Kidney tubule cell (primary cell): ENCODE measurements at places on chromosomes 3 and 15.
A peak's percentile ranks its signal among the peaks of the same experiment; 100 is the strongest.

DNA sequence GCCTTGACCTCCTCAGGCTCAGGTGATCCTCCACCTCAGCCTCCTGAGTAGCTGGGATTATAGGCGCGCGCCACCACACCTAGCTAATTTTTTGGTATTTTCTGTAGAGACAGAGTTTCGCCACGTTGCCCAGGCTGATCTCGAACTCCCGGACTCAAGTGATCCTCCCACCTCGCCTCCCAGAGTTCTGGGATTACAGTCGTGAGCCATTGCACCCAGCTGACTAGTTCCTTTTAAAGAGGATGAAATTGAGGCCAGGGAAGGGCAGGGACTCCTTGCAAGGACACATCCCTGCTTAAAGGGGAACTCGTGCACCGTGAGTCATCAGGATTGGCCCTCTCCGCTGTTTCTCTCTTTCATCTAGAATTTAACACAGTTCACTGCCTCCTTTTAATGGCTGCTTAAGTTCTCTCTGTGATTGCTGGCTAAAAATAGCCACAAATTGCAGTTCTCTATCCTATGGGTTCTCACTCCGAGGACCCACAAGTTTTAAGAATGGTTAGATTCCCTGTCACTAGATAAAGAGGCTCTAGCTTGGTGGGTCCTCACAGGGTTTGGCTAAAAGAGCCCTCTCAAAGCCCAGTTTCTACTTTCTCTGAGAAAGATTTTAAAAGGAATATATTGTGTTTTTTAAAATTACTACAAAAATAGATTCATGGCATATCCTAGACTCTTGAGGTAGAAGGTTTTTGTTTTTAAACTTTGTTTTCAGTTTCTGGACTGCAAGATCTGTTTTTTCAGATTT lies 1.4 kb downstream of the CRTAP start:
- DNase-seq: peak; percentile 94

DNA sequence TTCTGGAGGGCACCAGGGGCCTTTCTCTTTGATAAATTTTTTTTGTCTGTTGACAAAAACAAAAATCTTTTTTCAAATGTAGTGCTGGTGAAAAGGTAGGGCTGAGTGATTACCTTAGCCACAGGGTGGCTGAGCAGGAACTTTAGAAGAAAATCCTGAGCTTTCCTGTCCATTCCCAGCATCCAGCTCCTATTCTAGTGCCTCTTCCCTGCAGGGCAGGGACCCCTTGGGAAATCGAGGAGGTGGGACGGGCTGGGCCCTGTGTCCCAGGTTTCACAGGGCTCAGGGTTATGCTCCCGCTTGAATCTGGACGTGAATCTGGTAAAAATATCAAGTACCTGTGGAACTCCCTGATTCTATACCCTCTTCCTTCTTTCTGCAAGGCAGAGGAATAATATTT lies 31.7 kb downstream of the EDEM1 start:
- DNase-seq: no peak

- no peak for DNase-seq
These were observed 145.8 kb upstream of the NECTIN3 start for GRCh38 chr3:110925798-110926197.

- peak; percentile 94 for DNase-seq
These were observed at the start of gene ANKRD28 for GRCh38 chr3:15797642-15798303. ANKRD28 (minus strand) TSS chr3:15797979; CDS start chr3:15796521, 1,458 bp downstream.

GRCh38 chr3:65995515-65995914 lies 43.2 kb downstream of the MAGI1 start:
- no peak for DNase-seq

- peak; percentile 47 for DNase-seq
These were observed 975.5 kb upstream of the CFAP20DC start for GRCh38 chr3:60025096-60026050.

DNA sequence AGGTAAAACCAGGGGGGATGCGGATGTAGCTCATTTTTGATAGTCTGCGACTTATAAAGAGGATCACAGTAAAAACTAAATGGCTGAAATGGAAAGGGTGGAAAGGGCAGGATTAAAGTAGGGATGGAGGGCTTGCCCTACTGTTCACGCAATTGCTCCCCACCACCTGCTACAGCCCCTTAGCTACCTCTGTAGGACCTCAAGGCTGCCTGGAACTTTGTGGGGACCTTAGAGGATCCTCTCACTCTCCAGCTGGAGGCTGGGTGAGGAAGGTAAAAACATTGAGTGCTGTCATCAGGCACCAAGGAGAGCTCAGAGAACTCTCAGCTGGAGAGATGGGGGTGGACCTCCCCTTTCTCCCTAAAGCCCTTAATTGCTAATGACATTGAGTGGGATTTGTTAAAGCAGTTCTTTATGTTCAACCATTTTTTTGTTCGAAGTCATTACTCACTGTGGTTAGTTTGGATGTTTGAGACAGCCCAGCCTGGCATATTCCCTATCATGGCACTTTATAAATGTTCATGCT lies 213.0 kb downstream of the CLSTN2 start:
- DNase-seq: no peak

- DNase-seq: peak; percentile 42
These were observed 77.2 kb downstream of the CD200R1L start for GRCh38 chr3:112769286-112769978.

DNA sequence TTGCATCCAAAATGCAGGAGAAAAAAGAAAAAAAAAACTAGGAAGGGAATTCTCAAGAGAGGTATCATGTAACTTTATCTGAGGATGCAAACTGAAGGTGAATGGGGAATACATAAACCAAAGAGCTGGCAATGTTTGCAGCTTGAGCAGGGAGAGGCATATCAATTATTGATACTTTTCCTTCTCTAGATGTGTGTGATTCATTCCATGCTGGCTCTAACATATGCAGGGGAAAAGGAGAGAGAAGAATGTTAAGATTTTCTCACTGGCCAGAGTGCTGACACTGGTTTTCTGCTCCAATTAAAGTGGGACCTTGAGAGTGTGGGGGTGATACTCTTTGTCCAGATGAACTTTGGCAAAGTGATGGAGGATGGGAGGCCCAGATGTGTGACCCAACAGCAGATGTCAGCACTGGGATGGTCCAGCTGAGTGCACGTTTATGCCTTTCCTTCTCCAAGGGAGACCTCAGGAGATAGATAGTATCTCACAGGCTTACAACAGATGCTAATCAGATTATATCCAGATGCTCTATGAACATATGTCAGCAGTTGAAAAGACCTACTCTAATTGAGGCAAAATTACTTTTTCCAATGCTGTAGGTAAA lies 50.0 kb upstream of the PSMD6 start:
- no peak for DNase-seq

DNA sequence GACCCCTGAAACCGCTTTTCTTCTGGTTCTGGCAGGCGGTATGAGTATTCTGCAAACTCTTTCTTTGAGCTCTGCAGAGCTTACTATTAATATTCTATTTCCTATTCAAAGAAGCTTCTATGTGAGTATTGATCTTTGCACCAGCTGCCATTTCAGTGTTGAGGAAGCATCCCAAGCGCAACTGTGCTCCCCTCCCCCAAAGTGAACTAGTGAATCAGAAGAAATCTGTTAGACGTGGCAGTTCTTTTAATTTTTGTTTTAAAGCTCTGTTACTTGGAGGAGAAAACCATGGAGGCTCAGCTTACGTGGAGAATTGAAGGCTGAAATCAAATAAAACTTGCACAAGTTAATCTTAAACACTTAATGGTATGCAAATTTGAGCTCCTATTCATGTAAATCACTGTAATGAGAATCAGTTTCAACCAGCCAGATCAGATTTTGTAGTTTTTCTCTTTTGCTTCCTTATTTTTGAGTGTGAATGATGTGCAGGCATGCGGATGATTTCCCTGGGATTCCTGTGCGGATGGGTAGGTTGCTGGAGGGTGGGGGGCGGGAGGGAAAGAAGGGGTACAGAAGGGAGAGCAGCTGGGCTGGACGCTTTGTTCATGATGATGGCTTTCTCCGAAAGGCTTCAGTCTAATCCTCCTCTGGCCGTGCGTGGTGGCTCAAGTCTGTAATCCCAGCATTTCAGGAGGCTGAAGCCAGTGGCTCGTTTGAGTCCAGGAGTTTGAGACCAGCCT lies 16.1 kb upstream of the AGBL1 start:
- DNase-seq: no peak

DNA sequence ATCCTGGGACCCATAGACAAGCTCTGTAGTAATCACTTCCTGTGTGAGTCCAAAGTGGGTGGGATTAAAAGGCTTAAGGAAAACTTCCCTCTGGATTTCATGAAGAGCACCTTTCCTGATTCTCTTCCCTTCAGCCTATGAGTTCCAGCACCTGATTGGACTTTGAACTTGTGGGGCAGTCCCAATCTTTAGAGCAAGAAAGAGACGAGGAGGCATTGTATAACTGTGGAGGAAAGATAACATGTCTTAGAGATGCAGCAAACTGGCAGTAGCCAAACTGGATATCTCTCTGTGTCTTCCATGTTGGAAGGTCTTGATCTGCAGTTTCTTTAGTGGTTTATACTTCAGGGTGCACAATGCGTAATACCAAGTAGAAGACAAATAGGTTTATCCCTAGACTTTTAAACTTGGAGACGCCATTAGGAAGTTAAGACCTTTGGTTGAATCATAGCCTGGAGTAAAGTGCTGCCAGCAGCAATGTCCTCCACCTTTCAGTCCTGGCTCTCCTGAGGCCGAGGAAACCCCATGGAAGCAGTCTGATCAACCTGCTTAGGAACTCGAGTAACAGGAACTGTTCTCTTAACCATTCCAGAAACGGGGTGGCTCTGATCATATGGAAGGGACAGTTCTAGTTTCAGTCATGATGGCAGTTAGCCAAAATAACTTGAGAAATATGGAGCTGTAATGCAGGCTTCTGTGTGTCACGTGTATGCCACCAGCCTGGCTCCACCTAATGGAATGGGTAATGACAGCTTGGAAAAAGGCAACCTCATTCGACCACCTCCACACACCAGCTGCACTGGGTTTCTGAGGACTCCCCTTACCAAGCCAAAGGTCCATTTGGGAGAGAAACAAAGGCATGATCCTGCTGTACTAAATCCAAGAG lies 4.7 kb downstream of the EIF1B start:
- no peak for DNase-seq

- DNase-seq: peak; percentile 66
These were observed 419.9 kb upstream of the RARB start for GRCh38 chr3:25007974-25008658.

- no peak for DNase-seq
These were observed 275.2 kb upstream of the KCNMB2 start for GRCh38 chr3:178260887-178261565.

- peak; percentile 39 for DNase-seq
These were observed 30.7 kb downstream of the CLEC3B start for GRCh38 chr3:45056608-45057301.

GRCh38 chr3:21913791-21914190 lies 162.8 kb upstream of the ZNF385D start:
- no peak for DNase-seq

DNA sequence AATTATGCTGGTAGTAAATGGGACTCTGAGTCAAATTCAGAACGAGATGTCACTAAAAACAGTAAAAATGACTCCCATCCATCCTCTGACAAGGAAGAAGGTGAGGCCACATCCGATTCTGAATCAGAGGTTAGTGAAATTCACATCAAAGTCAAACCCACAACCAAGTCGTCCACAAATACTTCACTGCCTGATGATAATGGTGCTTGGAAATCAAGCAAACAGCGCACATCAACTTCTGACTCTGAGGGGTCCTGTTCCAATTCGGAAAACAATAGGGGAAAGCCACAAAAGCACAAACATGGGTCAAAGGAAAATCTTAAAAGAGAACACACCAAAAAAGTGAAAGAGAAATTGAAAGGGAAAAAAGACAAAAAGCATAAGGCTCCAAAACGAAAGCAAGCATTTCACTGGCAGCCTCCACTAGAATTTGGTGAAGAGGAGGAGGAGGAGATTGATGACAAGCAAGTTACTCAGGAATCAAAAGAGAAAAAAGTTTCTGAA lies 15.1 kb upstream of the ZBTB47 start:
- no peak for DNase-seq

GRCh38 chr3:45434996-45435395 lies 46.6 kb downstream of the LARS2 start:
- DNase-seq: no peak

- no peak for DNase-seq
These were observed 372.5 kb downstream of the TBL1XR1 start for GRCh38 chr3:176824811-176825210.

GRCh38 chr3:117253636-117254035 lies 544.1 kb downstream of the TUSC7 start:
- no peak for DNase-seq

DNA sequence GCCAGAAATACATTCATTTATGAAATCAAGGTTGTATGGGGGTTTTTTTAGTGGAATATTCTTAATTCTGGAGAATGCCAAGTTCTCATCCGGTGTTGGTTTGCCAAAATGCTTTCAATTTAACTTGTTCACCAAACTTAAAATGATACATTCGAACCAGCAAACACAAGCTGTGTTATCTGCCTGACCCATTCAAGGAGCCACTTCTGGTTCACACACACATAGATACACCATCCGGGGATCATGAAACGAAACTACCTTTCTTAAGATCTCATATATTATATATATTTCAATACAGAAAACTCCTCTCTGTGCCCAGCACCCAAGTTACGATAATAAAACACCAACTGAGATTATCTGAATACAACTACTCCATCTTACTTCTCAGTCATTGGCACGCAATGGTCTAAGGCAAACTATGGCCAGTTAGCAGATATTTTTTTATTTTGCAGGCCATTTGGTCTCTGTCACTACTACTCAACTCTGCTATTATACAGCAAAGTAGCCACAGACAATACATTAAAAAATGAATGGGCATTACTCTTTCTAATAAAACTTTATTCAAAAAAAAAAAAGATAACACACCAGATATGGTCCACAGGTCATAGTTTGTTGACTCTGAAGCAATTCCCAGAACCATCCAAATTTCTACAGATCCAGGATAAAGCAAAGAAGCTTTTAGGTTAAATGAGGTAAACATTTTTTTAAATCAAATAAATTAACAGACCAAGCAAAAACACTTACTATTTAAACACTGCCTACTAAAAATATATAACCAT lies 89.6 kb downstream of the TBL1XR1 start:
- DNase-seq: no peak

DNA sequence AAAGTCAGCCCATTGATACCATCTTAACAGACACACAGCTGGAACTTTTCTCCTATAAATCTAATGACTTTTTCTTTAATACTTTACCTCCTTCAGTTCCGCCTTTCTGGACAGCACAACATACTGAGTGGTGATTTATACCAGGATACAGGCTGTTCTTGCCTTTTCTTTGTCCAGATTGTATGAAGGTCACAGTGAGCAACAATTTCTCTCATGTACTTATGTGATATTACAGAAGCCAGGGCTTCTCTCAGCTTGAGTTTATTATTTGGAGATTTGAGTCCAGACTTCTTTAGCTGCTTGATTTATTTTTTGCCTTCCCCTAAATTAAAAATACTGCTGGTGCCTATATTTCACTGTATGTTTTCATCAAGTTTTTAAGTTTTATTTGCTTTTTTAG lies 976.0 kb downstream of the ROBO2 start:
- no peak for DNase-seq
